Esophagus squamous epithelium (tissue), 5 donors: ENCODE measurements at places on chromosomes 3 and 15.

GRCh38 chr3:103393395-103394186, 958.8 kb downstream of the ZPLD1 start:
- DNase-seq, result no peak

GRCh38 chr3:33006571-33007286, 55.3 kb downstream of the CCR4 start:
- DNase-seq, result no peak

GRCh38 chr15:60313906-60314305, 83.9 kb downstream of the ANXA2 start:
- no peak for DNase-seq

- no peak for DNase-seq
Measured at GRCh38 chr15:40190591-40190990, 29.7 kb downstream of the BUB1B start.

DNA sequence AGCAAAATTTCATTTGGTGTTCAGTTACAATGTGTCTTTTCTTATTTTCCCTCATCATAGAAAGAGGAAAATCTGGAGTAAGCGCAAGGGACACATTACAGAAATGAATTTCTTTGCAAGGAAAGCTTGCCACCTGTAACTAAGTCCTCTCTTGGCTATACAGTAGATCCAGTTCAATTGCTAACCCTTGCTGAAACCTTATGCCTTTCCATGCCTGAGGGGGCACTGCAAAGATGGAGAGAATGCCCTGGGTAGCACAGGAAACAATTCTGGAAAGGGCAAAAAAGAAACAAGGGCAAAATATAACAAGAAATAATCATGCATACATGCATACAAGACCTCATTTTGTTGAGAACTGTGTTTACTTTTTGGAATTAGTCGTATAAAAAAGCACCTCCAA, 4.3 kb downstream of the CADM2 start:
- DNase-seq, result no peak

DNA sequence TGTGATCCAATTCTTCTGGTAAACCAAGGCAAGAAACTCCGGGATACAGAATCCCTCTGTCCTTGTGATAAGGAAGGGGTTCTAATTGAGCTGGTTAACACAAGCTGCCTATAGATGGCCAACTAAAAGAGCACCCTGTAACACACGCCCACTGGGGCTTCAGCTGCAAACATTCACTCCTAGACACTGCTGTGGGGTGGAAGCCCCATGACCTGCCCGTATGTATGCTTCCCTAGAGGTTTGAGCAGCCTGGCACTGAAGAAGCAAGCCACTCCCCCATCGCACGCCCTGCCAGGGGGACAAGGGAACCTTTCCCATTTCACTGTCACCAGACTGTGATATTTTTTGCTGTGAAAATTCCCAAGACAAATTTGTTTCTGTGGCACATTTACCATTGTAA, 516.9 kb upstream of the GOLIM4 start:
- no peak for DNase-seq

DNA sequence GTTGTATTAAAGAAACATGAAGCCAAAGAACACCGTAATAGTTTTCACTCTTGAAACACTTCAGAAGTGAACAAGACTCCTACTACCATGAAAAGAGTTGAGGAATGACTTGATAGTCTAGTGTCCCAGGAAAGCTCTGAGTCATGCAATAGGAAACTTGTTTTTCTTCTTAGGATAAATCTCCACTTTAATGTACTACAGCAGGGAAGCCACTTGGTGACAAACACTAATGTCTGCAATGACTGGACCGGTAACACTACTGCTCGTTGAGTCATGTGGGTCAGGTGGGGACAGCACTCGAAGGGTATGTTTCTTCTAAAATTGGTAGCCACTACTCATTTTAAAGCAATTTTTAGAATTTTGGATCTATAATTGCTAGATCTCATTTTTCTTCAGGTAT, 291.7 kb upstream of the CNTN3 start:
- DNase-seq, result no peak

DNA sequence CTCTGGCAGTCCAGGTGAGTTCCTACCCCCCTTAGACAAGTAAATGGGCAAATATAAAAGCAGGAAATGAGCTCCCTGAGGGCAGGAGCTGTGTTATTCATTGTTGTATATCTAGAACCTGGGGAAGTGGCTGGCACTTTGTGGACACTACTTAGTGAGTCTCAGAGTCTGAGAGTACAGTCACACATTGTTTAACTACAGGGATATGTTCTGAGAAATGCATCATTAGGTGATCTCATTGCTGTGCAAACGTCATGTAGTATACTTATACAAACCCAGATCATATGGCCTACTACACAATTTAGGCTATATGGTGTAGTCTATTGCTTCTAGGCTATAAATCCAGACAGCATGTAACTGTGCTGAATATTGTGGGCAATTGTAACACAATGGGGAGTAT, 52.4 kb downstream of the DRD3 start:
- DNase-seq, result no peak

DNA sequence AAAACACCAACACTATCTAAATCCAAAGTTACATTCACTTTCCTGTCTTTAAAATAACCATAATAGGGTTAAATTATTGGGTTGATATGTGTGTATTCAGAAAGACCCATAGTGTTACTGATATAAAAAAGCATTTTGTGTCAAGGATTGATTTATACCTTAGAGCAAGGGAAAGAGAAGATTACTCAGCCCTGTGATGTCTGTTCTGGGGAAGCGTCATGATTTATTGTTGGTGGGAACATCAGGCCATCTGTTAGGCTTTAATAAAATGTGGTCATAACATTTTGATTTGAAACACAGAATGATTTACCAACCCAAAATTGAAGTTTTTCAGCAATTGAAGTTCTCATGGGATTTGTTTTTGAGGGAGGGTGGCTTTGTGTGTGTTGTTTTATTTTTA, 33.2 kb downstream of the SIDT1 start:
- DNase-seq, result no peak

- no peak for DNase-seq
Measured at GRCh38 chr3:141306922-141307321, 61.4 kb upstream of the ZBTB38 start.

DNA sequence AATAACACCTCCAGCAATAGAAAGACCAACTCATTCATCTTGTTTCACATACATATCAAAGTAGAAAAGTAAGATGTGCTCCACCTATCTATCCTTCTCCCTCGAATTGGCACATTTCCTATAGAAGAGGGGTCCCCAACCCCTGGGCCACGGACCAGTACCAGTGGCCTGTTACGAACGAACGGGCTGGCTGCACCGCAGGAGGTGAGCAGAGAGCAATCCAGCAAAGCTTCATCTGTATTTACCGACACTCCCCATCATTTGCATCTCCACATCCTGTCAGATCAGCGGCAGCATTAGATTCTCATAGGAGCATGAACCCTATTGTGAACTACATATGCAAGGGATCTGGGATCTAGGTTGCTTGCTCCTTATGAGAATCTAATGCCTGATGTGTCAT, 95.0 kb upstream of the CGNL1 start:
- DNase-seq, result no peak

DNA sequence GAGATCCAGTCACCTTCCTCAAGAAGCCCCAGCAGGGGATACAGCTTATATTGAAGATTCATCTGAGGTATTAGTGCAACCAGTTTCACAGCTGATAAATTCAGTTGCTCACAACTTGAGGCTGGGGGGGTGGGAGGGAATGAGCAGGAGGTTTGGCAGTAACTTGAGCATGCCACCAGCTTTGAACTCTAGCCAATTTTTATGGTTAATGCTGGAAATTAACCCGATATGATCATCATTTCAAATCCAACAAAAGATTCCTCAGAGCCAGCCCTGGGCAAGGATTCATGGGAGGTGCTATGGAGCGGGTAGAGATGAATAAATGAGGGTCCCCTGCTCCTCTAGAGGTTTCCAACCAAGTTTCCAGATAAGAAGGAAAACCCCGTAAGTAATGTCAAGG, 73.1 kb upstream of the HES1 start:
- no peak for DNase-seq

- DNase-seq, result no peak
Measured at GRCh38 chr3:64207289-64208080, 17.8 kb downstream of the PRICKLE2 start.

- no peak for DNase-seq
Measured at GRCh38 chr3:122305818-122306621, 19.0 kb upstream of the CSTA start.

DNA sequence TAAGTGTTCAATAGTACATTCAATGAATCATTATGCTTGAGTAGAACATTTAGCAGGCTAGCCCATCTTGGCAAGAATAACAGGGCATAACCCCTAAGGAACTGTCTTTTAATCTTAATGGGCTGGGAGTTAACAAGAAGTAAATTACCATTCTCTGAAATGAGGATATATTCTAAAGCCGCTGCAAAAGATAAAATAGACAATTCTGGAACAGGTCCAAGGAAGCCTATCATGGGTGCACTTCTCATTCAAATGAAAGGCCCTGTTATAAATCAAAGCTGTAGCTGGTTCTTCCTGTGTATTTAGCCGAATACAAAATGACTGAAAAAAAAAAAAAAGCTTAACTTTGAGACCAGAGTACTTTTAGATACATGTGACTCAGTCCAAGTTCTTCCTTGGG, 15.6 kb downstream of the MTHFS start:
- DNase-seq, result no peak

- DNase-seq, result no peak
Measured at GRCh38 chr3:69425249-69425648, 39.4 kb upstream of the FRMD4B start.

GRCh38 chr15:71559098-71559497, 251.3 kb upstream of the NR2E3 start:
- no peak for DNase-seq

DNA sequence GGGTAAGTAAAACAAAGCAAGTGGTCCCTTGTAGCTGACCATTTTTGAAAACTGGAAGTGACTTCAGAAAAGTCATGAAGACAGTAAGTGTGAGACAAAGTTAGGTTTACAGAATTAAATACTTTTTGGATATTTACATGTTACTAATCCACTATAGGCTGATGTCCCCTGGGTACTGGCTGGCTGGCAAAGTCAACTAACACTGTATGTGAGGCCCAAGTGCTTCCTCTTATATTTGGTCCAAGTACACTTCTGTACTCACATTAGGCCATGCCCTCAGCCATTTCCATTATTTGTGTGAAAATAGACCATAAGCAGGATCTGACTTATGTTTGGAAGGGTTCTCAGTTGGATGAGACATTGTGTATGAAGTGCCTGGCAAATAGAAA, 5.5 kb upstream of the LEKR1 start:
- no peak for DNase-seq

DNA sequence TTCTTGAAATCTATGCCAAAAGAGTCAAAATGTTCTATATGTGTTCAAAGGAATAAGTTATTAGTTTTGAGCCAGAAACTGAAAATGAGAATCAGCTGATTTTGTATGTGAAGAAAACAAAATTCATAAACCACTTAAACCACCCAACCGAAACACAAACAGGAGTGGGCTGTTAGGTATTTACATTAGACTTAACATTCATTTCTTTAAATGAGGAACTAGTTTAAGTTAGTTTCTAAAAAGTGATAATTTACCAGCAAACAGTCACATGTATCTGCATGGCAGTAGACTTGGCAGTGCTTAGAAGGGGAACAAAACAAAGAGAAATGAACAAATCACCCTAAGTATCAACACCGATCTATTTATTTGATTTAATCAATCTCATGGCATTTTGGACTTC, 128.0 kb downstream of the GMNC start:
- no peak for DNase-seq

DNA sequence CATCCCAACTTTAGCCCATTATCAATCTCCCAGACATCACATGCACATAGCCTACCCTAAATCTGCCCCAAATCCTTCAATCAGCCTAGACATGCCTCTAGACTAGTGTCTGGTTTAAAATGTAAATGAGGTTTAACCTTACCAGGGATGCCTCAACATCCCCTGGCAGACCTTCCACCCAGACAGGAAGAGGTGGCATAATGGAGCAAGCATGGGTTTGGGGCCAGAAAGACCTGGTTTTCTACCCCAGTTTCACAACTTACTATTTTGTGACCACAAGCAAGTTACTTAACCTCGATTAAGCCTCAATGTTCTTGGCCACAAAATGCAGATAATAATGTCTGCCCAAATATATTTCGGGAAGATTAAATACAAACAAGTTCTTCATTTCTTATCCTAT, 28.3 kb upstream of the THBS1 start:
- DNase-seq, result no peak

GRCh38 chr3:18149386-18149785, 275.8 kb downstream of the SATB1 start:
- DNase-seq, result no peak

GRCh38 chr15:57545995-57546394, 45.7 kb upstream of the MYZAP start:
- DNase-seq, result no peak

DNA sequence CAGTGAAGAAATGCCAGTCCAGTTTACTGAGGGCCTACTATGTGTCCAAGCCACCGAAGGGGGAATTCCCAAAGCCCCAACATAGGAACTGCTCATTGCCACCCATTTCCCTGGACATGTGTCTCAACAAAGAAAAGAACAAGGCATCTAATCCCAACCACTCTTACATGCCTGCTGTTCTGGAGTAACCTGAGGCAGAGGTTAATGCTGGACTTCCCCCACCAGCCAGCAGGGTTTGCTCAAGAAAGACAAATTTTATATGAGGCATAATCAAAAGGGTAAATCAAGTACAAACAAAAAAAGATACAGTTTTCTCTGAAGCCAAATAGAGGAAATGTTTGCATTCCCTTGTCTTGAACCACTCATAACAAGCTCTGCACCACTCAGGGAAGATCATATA, 4.1 kb downstream of the ADCY5 start:
- DNase-seq, result no peak

GRCh38 chr3:42507252-42507651, 4.8 kb downstream of the VIPR1 start:
- no peak for DNase-seq

DNA sequence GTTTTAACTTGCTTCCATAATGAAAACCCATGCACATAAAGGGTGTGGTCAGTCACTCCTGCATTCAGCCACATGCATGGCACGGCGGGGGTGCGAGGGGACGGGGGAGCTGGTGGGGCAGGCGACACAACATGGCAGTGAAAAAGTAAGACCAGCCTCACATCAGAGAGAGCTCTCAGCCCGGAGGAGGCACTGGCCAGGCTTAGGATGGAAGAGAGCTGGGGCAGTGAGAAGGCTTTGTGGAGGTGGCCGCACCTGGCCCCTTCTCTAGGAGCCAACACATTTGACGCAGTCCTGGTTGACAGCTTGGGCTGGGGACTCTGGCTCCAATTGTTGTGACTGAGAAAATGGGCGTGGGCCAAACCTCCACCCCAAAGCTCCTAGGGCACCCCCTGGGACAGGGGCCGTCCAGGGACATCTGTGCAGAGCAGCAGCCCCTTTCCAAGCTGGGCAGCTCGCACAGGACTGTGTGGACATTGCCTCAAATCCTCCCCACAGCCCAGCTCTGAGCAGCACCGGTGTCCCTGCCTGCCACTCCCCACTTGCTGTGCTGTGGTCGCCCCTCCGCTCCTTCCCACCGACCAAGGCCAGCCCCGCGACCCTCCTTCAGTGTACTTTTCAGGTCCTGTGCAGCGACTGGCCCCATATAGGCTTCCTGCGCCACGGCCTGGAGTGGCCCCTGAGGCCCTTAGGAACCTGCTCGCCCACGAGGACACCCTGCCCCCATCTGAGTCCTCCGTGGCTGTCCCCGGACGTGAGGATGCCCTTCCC, 126.0 kb upstream of the IQSEC1 start:
- DNase-seq, result no peak
